Immature natural killer cell (primary cell): ENCODE measurements at places on chromosomes 4 and X.

DNA sequence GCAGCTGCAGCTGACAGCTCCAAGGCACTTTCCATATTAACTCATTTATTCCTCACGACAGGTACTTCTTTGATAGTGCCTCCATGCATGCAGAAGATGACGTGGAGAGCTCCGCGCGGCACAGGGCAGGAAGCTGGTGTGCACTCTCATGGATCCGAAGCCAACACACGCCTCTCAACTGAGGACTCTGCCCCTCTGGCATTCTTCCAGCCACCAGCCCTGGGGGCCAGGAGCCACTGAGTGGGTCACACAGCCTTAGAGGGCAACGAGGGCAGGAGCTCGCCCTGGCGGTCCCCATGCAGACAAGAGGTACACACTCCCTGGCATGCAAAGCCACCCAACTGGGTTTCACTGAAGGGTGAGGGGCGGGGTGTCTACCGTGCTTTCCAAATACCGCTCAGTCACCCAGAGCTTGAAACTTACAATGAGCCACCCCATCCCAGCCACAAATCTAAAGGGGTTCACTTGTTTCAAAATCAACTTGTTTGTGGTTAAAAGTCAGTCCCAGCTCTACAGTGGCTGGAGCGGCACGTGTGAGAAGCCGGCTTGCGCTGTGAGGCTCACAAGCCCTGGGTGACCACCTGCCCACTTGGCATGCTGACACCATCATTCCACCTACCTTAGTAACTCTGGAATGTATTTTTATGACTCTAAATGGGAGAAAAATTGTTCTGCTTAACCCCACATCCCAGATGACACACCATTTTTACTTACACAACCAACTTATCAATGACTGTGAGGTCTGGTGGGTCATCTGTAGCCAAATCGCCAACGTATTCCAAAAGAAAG is 16.2 kb downstream of the NOP14 start:
- DNase-seq = no peak

DNA sequence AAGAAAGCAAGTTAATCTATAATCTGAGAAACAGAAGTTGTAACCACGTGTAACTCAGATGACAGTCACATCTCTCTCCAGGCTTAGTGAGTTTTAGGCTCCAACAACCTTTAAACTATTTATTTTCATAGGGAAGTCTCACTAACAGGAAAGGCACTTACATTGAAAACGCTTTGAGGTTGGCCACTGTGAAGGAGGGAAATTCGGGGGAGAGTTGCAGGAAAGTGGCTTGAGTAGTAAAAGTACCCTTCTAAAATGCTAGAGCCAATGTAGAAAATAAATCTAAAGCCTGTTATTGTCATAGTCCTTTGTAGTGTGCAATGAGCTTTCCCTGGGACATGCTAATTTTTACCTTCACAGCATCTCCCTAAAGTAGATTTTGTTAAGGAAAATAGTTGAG is 995 bp upstream of the NFXL1 start:
- no peak for DNase-seq

DNA sequence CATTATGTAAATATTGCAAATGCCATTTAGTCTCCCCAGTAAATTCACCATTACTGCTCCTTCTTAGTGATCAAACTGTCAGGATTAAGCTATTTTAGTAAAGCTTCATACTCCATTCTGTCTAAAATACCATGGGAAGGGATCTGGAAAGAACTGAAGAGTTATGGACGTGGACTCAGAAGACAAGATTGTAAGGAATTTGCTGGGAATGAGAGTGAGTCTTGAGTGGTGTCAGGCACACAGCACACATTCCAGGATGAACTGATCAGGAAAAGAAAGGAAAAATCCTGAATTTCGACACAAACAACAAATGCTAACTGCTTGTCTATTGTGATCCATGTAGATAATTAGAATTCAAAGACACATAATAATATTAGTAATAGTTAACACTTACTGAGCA is 311.0 kb downstream of the CENPC start:
- no peak for DNase-seq

DNA sequence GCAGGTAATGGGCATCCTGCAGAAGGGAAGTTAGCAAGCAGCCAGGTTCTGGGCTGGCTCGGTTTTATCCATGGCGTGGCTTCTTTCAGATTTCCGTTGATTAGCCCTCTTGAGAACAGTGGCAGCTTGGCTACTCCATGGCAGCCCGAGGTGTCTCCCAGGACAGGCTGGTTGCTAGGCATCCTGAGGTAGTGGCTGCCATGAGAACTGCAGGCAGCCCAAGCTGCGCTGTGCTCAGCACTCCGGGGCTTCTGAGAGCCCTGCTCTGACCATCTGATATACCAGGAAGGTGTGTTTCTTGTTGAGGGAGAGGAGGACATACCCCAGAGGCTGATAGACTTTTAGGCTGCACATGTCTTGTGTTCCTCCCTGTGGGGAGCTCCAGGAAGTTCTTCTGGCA is 253.4 kb upstream of the CASK start:
- DNase-seq = no peak

GRCh38 chrX:146396409-146396808 is 413.2 kb upstream of the CXorf51B start:
- no peak for DNase-seq

DNA sequence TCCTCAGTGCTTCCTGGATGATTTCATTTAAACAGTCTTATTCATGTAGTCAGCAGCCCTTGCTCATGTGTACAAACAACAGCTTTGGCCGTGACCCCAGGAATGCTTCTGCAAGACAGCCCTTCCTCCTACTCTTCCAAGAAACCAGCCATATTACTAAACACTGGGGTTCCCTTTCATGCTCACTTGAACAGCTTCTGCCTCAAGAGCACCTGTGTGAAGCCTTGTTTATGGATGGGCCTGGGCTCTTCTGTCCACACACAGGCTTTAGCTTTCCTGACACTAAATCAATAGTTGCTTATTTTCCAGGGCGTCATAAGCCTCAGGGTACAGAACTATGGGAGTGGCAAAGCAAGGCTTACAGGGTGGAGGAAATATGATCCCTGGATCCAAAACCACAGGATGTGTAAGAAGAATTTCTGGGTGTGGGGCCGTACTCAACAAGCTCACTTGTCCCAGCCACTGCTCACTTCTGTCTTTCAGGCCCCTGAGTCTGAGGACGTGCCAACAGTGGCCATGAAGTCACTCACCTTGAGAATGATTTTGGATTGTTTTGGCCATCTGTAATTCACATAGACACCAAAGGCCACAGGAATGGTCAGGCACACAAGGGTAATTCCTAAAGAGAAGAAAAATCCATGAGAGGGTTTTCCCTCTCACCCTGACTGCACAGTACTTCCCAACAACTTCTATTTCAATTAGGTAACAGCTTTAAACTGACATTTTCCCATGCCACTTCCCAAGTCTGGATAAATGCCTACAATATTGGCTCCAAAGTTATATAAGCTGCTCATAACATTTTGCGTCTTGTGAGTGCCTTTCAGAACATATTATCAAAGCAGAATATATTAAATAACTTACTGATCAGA is 17.7 kb downstream of the SLC10A6 start:
- DNase-seq = no peak

GRCh38 chr4:31185014-31185585 is 464.9 kb downstream of the PCDH7 start:
- DNase-seq = no peak

GRCh38 chr4:101160792-101161592 is 186.3 kb downstream of the PPP3CA start:
- DNase-seq = no peak

DNA sequence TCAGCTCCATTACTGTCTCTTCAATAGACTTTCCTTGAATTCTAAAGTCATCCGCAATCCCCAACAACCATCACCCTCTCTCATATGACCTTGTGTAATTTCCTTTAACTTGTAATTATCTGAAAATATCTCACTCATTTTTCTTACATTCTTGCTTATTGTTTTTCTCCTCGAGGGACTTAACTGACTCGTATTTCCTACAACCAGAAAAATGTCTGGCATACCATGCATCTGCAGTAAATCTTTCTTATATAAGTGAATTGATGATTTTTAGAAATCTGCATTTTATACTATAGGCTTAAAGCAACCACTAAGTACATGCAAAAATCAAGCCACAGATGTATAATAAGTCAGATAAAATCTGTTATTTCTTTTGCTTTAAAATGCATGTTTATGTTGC is 276.7 kb downstream of the UNC5C start:
- no peak for DNase-seq
